ENCODE measurements at places on chromosomes 7 and 10. TPM values are rescaled to one million over a fixed set of nuclear protein-coding genes. Genes with fewer than 3 reads are reported as not detected.

DNA sequence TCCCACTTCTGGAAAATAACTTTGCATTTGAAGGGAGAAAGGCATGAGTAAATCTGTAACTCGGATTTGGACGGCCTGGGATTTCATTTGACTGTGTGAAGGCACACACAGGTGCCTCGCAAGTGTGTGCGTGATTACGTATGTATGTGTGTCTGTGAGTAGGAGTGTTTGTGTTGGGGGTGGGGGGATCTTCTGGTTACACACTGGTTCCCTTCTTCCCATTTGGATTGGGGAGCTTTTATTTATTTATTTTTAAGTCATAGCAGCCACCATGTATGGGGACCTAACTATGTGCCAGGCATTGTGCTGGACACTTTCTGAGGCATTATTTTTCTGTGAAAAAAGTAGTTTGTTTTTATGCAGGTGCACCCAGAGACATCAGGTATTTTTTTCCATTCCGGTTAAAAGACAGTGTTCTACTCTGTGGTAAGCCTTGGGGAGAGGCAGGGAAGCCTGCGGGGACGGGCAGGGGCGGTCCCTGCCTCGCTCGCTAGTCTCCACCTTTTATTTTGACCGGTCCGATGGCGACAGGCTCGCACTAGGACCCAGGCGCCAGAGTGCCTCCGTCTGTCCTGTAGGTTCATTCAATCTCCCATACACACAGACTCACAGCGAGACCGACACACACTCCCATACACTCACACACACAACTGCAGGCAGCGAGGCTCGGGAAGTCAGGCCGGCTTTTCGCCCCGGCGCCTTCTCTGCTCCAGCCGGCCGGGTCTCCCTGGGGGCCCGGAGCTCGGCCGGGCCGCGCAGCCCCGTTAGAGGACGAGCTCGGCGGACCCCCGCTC lies at the start of gene MXI1:
Gene MXI1, plus strand, starts transcription at position 595 of the 794 bp plus-strand sequence. CDS start 204 bp downstream, outside the sequence.
- peak; percentile 61 for DNase-seq
- no peak within 1 kb of the TSS for H3K27ac ChIP-seq
- peaks cover 26% of the 10 kb centered on the region for H3K4me1 ChIP-seq
- H3K4me3 ChIP-seq, result peak within 1 kb of the TSS; percentile 81
- H3K36me3 ChIP-seq, result peaks cover 43% of the 10 kb centered on the region

The UTF1 gene
- not detected for total RNA-seq

- no peak overlapping the region for H3K27ac ChIP-seq
- H3K27me3 ChIP-seq, result no peaks in the 10 kb centered on the region
- no peak overlapping the region for H3K4me3 ChIP-seq
- H3K36me3 ChIP-seq, result no peaks in the 10 kb centered on the region
- no peak for DNase-seq
Measured at GRCh38 chr7:80247144-80247543, 112.5 kb downstream of the GNAI1 start.

The LEP gene
- not detected for total RNA-seq

DNA sequence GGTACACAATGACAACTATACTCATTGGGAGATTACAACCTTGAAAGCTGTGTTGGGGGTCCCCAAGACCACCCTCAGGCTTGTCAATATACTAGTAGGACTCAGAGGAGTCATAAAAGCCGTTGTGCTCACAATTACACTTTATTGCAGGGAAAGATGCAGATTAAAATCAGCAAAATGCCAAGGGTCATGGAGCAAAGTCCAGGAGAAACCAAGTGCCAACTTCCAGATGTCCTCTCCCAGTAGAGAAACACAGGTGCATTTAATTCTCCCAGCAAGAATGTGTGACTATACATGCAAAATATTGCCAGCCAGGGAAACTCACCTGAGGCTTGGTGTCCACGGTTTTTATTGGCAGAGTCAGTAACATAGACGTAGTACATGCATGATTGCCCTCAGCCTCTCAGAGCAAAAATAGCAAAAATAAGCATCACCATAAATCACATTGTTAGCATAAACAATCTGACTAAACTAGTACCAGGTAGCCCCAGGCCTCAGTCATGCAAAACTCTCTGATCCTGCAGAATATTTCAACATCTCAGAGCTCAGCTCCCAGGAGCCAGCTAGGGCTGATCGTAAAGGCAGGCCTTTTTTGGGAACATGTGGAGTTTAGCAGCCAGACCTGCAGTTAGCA lies 50.7 kb downstream of the VIM start:
- H3K4me1 ChIP-seq, result no peaks in the 10 kb centered on the region
- peaks cover 40% of the 10 kb centered on the region for H3K27me3 ChIP-seq
- no peak overlapping the region for H3K4me3 ChIP-seq
- no peak for DNase-seq
- H3K27ac ChIP-seq, result no peak overlapping the region
- peaks cover 4% of the 10 kb centered on the region for H3K36me3 ChIP-seq

The CDH23 gene
- 0.07 TPM for total RNA-seq
